ENCODE measurements at places on chromosomes 2 and 18.

- no peak for DNase-seq
Observed at GRCh38 chr2:135169900-135170753, 118.0 kb downstream of the RAB3GAP1 start.

GRCh38 chr2:238596571-238597551 is 170.1 kb downstream of the ASB1 start:
- DNase-seq, result no peak

DNA sequence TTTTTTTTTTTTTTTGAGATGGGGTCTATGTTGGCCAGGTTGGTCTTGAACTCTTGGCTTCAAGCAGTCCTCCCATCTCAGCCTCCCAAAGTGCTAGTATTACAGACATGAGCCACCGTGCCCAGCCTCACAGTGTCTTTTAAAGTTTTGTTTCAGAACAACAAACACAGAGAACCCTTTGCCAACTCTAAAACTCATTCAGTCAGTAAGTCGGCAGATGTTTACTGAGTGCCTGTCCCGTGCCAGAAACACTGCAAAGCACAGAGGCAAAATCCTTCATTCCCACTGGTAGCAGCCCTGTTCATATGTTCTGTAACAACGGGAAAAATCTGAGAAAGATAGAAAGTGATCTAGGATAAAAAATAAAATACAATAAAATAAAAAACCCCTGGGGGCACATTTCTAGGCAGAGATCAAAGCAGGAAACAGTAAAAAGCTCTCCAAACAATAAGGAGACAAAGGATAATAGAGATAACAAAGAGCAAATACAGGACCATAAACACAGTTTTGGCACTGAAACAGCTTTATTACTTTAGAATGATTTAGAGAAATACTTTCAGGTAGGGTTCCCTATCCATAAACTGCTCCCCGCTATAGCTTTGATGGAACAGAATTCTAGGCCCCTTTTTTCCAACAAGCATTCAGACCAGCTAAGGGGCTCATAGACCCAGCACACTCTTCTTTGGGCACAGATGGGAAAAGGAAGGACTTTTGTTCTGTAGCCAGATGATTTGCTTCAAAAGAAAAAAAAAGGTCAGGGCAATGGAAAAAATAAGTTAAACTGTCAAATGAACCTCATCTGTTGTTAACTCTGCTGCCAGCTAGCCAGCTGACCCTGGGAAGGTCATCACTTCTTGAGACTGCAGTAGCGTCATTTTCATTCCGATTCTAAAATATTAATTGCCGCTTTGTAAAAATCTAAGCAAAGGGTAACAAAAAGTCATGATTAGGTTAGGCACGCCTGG is 212.3 kb downstream of the CDH20 start:
- DNase-seq, result no peak

DNA sequence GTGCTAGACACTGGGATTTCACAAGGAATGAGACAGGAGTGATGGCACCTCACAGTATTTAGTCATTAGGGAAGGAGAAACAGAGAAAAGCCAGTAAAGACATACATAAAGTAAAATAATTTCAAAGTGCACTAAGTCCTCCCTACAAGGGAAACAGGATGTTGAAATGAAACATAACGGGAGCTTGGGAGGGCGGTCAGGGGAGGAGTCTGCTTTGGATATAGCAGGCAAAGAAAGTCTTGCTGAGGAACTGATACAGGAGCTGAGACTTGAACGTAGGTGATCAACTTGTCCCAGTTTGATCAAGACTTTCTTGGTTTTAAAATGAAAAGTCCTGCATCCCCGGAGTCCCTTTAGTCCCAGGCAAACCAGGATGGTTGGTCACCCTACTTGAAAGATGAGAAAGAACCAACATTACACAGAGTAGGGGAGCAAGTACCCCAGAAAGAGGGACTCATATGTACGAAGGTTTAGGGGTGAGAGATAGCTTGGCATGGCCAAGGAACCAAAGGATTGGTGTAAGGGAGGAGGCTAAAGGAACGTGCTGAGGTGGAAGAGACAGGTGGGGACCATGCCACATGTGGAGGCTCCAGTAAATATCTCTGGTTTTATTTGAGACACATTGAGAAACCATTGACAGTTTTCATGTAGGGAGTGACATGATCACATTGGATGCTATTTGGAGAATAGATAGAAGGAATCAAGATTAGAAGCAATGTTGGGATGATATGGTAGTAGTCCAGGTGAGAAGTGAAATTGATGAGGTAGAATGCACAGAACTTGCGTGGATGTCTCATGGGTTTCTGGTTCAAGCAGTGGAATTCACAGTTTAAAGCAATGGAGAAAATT is 28.4 kb downstream of the FBXO48 start:
- DNase-seq, result no peak

DNA sequence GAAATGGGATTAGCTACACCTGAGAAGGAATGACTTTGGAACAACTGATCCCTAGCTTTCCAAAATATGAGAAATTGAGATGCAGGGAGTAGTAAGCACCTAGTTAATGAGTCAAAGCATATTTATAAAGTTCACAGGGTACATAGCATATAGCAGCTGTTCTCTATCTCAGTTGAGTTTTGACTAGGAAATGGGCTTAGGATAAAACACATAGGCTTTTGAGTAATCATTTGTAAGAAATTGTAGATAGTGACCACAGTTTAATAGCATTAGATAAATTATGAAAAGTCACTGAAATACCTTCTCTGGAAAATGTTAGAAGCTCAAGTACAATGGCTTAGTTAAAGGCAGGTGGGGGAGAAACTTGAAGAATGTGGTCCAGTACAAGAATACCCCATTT is 444.7 kb upstream of the TNP1 start:
- no peak for DNase-seq

DNA sequence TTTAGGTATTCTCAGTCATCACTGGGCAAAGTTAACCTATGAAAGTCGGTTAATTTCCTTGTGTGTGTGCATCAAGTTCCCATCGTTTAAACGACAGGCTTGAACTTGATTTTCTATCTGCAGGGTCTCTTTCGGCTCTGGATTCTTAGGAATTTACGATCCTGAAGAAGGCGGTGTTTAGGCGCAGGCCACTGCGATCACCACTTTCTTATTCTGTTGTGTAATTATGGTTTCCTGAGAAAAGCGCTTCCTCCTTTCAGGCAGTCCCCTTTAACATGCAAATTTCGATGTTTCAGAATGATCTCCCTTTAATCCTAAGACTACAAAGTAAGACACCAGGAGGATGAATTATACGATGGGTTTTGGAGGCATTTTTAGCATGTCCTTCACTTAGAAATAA is 27.9 kb upstream of the MBP start:
- peak; percentile 56 for DNase-seq

DNA sequence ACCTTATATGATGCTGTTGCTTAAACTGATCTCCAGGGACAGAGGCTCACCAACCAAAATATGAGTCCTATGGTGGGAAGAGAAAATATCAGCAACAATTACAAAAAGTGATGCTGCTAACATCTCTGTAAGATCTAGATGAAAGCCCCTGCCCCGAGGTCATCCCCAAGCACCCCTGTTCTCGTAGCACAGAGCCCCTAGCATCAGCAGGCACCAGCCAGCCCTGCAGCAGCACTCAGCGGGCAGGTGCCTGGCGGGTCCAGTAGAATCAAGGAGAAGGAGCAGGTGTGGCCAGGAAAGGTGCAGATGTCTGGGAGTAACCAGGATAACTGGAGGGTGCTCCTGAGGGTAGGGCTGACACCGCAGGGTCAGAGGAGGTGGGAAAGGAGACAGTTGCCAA is 474.2 kb upstream of the MYT1L start:
- DNase-seq, result no peak
